Stimulated activated CD4-positive, alpha-beta T cell treated with anti-CD3 and anti-CD28 coated beads, Interleukin-4, amount 100 ng/mL, for 24 hours (primary cell): ENCODE measurements at places on chromosomes 7 and 10.

DNA sequence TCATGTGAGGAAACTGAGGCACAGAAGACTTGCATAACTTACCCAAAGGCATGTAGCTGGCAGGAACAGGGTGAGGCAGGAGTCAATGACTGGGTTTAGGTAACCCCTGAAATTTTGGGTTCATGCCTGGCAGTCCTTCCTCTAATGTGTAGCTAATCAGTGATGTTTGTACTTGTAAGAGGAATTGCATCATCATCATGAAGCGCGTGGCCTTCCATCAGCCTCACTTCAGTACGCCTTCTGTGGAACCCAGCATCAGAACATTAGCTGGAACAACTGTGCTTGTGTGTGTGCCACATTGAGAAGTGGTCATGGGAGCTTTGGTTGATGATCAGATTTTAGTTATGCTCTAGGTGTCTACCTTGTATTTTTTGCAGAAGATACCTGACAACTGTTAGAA is 18.2 kb upstream of the STMP1 start:
- no peak for DNase-seq

DNA sequence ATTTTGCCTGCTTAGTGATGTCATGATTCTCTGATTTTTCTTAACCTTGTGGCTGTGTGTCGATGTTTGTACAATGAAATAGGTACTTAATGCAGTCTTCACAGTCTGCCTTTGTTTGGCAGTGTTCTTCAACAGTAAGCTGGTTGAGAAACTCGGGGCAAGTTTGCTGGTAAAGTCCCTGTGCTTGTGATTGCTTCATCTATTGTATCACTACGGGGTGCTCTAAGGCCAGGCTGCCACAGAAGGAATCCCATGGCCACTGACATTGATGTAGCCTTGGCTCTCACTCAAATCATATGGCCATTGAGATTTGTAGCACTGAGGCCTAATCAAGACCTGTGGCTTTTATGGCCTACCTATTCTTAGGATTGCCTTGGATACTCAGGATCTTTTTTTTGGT is 33.5 kb upstream of the PRSS37 start:
- no peak for DNase-seq

GRCh38 chr10:21352886-21353285 is 172.6 kb downstream of the SKIDA1 start:
- DNase-seq, result no peak

DNA sequence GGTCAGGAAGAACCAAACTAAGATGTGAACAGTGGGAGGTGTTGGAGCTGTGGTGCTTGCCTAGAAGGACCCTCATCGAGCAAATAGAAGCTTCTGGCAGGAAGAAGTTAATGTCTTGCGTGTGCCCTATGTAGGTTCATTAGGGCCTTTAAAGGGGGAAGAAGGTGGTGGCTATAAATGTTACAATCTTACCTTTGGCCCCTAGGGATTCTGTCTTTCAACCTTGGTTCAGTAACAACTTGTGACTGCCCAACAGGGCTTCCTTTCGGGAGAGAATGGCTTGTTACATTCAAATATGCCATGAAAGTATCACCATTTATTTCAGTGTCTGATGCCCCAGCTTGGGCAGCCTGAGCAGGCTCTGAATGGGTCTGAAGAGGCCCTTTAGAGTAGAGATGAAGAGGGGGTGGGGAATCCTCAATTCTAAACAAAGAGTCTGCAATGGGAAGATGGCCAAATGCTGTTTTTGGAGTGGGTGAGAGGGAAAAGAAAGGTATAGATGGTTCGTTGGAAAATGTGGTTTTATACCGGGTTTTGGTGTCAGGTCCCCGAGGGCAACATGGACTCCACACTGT is 108.0 kb downstream of the TCF7L2 start:
- DNase-seq, result no peak

DNA sequence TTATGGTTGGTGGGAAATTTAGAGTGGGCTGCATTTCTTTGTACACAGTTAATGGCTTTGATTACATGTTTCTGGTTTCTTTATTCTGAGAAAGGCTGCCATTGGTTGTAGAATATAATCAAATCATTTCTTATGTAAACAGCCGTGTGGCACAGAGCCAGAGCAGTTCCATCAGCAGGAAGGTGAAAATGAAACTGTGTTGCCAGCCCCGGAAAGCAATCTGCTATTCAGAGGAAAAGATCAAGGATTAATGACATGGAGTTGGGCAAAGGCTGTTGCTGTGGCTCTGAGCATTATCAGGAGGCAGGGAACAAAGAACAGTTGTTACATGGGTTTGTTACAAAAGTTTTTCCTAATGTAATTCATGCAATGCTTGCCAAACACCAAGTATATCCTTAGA is 74.2 kb upstream of the ZNF716 start:
- DNase-seq, result no peak

DNA sequence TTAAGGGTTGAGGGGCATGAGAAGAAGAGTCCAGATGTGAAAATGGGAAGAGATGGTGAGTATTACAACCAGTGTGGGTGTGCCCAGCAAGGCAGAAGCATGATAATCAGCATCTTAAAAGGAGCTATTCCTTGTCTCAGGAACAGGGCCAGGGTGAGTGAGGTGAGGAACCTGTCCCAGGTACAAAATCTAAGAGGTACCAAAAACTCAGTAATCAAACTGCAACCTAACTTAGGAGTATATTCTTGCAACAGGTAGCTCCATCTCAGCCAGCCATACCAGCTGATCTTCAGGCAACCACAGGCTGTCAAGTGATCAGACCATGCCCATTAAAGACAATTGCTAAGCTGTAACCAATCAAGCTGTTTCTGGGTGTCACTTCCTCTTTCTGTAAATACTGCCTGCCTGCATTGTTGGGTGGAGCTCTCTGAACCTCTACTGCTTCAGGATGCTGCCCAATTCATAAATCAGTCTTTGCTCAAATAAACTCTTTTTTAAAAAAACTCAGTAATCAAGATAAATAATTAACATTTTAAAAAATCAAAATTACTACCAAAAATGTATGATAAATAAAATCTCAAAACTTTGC is 7.4 kb downstream of the KEL start:
- no peak for DNase-seq

- no peak for DNase-seq
Measured at GRCh38 chr10:5983774-5984173, 6.4 kb upstream of the IL15RA start.

DNA sequence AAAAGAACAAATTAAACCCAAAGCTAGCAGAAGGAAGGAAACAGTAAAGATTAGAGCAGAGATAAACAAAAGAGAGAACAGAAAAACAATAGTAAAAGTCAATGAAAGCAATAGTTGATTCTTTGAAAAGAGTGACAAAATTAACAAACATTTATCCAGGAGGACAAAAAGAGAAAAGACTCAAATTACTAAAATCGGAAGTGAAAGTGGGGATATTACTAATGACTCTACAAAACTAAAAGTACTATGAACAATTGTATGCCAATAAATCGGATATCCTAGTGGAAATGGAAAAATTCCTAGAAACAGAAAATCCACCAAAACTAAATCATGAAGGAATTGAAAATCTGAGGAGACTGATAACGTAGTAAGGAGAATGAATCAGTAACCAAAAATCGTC is 96.3 kb downstream of the SNX13 start:
- DNase-seq, result no peak
